CD4-positive, alpha-beta T cell (primary cell): ENCODE measurements at places on chromosomes 6 and 20. TPM values are rescaled to one million over a fixed set of nuclear protein-coding genes. Genes with fewer than 3 reads are reported as not detected.

DNA sequence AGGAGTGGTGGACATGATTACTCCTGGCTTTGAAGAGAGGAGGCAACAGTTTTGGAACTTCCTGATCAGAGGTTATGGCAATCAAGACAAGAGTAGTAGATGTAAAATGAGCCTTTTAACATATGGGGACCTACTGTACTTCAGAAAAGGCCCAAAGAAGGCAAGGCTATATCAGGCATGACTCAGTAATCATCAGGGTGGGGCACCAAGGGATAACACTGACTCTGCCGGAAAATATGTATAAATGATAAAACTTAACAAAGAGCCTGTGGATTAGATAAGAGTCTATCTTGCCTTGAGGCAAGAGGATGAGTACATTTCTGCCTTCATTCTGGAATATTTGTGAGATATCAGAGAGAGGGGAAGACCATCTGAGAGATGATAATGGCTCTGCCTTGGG is 1389.9 kb upstream of the MAP3K7 start:
- H3K27ac ChIP-seq = no peak overlapping the region
- no peaks in the 10 kb centered on the region for H3K36me3 ChIP-seq
- no peak overlapping the region for H3K4me3 ChIP-seq
- H3K27me3 ChIP-seq = no peaks in the 10 kb centered on the region
- H3K4me1 ChIP-seq = no peaks in the 10 kb centered on the region

- DNase-seq = no peak
- H3K4me1 ChIP-seq = no peaks in the 10 kb centered on the region
- H3K27ac ChIP-seq = no peak overlapping the region
- no peaks in the 10 kb centered on the region for H3K36me3 ChIP-seq
- H3K27me3 ChIP-seq = no peaks in the 10 kb centered on the region
Measured at GRCh38 chr6:120077489-120077888, 727.9 kb upstream of the MAN1A1 start.

GRCh38 chr20:45867819-45868176 is 10.4 kb downstream of the ZSWIM3 start:
- H3K27me3 ChIP-seq = no peaks in the 10 kb centered on the region

- H3K4me3 ChIP-seq = no peak overlapping the region
- H3K27me3 ChIP-seq = no peaks in the 10 kb centered on the region
- DNase-seq = no peak
- peaks cover 16% of the 10 kb centered on the region for H3K4me1 ChIP-seq
- no peak overlapping the region for H3K27ac ChIP-seq
Measured at GRCh38 chr6:127811900-127812570, 88.8 kb downstream of the THEMIS start.

DNA sequence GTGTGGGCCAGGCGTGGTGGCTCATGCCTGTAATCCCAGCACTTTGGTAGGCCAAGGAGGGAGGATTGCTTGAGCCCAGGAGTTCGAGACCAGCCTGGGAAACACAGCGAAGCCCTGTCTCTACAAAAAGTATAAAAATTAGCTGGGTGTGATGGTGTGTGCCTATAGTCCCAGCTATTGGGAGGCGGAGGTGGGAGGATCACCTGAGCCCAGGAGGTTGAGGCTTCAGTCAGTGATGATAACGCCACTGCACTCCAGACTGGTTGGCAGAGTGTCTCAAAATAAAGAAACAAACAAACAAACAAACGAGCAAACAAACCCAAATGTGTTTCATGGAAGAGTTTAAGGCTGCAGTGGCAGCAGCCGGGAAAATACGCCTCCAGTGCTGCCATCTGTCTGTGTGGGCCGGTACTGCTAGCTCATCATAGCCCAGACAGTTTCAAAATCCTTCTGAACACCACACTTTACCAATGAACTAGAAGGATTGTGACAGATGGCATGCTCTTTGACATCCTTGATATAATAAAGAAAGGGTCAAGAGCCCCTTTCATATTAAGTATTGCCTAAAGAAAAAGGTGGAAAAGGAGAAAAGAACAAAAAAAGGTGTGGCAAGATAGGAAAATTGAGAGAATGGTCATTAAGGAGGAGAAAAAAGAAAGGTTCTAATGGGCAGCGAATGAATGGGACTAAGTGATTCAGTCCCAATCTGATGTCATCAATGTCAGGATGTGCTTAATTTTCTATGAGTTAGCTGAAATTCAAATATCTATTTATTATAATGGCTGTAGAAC is 298.6 kb downstream of the SYNE1 start:
- H3K27me3 ChIP-seq = no peaks in the 10 kb centered on the region
- peak; percentile 74 for DNase-seq
- H3K27ac ChIP-seq = no peak overlapping the region
- peaks cover 5% of the 10 kb centered on the region for H3K4me1 ChIP-seq
- H3K4me3 ChIP-seq = no peak overlapping the region

GRCh38 chr6:26053992-26054780 is 33.0 kb upstream of the HFE start:
- H3K4me1 ChIP-seq = peaks cover 29% of the 10 kb centered on the region
- H3K36me3 ChIP-seq = no peaks in the 10 kb centered on the region
- peak overlapping the region; percentile 81 for H3K27ac ChIP-seq
- DNase-seq = no peak
- no peaks in the 10 kb centered on the region for H3K27me3 ChIP-seq

- no peak for DNase-seq
- no peaks in the 10 kb centered on the region for H3K4me1 ChIP-seq
- H3K4me3 ChIP-seq = no peak overlapping the region
Measured at GRCh38 chr6:38064431-38064830, 244.9 kb downstream of the ZFAND3 start.

DNA sequence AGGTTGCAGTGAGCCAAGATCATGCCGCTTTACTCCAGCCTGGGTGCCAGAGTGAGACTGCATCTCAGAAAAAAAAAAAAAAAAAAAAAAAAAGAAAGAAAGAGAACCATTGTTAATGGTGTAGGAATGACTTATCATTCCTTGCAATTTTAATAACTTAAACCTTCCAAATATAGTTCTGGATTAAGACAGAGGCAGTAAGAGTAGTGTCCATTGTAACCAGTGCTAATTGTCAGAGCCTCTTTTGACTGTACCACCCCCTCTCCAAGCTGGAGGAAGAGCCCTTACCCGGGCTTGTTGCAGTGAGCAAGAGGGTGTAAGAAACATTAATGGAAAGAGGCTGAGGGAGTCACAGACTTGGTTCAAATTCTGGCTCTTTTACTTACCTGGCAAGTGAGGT is 53.8 kb downstream of the SASH1 start:
- H3K27ac ChIP-seq = no peak overlapping the region
- H3K36me3 ChIP-seq = no peaks in the 10 kb centered on the region
- no peaks in the 10 kb centered on the region for H3K4me1 ChIP-seq
- no peak overlapping the region for H3K4me3 ChIP-seq
- H3K27me3 ChIP-seq = no peaks in the 10 kb centered on the region

DNA sequence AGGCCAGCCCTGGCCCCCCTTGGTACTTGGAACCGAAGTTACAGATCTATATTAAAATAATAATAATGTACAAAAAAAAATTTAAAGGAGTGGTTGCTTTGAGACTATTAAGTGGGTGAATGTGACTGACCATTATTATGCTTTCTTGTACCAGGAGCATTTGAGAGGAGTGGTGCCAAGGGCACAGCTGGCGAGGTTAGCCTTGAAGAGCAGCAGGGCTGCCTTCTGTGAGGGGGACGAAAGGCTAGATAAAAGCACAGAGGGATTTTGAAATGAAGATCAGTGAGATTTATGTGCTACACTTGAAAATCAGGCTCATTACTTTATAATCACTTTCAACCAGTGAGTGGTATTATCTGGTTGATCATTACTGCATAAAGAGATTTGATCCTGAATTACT is 48.6 kb downstream of the FIG4 start:
- peaks cover 36% of the 10 kb centered on the region for H3K36me3 ChIP-seq
- no peaks in the 10 kb centered on the region for H3K27me3 ChIP-seq
- no peaks in the 10 kb centered on the region for H3K4me1 ChIP-seq
- no peak overlapping the region for H3K4me3 ChIP-seq

DNA sequence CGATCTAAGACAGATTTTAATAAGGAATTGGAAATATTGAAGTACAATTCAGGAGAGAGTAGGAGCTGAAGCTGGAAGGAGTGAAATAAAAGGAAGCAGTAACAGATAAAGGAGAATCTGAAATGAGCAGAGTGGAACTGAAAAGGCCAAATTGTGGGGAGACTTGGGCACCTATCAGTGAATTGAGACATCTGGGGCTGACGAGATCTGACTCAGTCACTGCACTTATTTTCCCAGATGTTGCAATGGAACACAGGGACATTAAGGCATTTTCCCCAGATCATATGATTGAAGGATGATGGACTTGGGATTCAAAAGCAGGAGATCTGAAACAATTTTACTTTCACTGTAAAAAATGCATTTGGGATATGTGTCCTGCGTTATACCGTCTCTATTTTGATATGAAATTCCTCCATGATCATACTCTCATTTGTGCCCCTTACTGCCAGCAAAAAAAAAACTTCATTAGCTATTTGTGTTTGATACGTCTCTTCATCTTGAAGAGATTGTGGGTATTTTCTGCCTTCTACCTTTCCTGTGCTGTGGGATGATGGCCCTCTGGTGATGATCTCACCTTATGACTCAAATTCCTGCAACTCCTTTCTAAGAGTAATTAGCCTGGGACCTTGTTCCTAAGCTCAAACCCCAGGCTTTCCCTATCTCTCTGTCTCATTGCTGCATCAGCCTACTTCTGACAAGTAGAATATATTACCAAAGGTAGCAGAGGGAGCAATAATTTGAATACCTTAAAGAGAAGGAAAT is 278.5 kb upstream of the MAN1A1 start:
- H3K27me3 ChIP-seq = no peaks in the 10 kb centered on the region
- no peaks in the 10 kb centered on the region for H3K4me1 ChIP-seq
- no peaks in the 10 kb centered on the region for H3K36me3 ChIP-seq
- H3K27ac ChIP-seq = no peak overlapping the region

- no peak for DNase-seq
- no peak overlapping the region for H3K27ac ChIP-seq
- H3K36me3 ChIP-seq = no peaks in the 10 kb centered on the region
- H3K27me3 ChIP-seq = no peaks in the 10 kb centered on the region
Measured at GRCh38 chr6:23414051-23414445, 712.0 kb upstream of the NRSN1 start.

GRCh38 chr6:6878887-6879585 is 228.7 kb upstream of the RREB1 start:
- no peak overlapping the region for H3K27ac ChIP-seq
- H3K36me3 ChIP-seq = no peaks in the 10 kb centered on the region
- no peak overlapping the region for H3K4me3 ChIP-seq

DNA sequence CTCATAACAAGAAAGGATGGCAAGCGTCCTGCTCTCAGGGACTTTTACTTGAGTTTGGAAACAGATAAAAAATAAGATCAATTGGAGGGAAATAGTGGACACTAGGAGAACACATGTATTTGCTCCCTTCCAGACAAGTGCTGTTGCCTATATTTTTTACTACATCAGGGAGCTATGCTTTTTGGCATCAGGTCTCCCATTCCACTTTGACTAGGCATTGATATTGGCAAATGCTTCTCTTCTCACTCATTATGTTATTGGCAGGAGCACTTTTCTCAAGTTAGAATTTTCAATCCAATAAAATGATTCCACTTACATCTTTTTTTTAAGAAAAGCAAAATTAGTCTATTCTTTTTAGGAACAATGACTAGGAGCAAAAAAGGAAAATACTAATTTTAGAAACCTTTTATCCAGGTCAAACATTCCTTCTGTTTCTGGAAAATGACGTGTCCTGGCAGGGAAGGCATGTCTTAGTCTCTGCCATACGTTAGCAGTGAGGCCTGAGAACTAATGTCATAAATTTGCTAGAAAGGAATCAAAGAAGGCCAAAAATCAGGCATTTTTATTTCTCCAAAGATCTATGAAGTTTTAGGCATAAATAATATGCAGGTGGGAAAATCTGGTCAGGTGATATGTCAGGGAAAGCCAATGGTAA is 21.4 kb downstream of the BCAS1 start:
- no peaks in the 10 kb centered on the region for H3K27me3 ChIP-seq
- H3K4me3 ChIP-seq = no peak overlapping the region
- no peak overlapping the region for H3K27ac ChIP-seq
- no peaks in the 10 kb centered on the region for H3K4me1 ChIP-seq
- H3K36me3 ChIP-seq = no peaks in the 10 kb centered on the region

GRCh38 chr20:46979603-46980241 is 85.1 kb downstream of the EYA2 start:
- no peak overlapping the region for H3K4me3 ChIP-seq
- H3K27ac ChIP-seq = no peak overlapping the region
- H3K36me3 ChIP-seq = no peaks in the 10 kb centered on the region
- H3K4me1 ChIP-seq = no peaks in the 10 kb centered on the region
- DNase-seq = no peak
- peaks cover 10% of the 10 kb centered on the region for H3K27me3 ChIP-seq

- peak overlapping the region; percentile 12 for H3K4me3 ChIP-seq
- H3K4me1 ChIP-seq = peaks cover 59% of the 10 kb centered on the region
- peak overlapping the region; percentile 19 for H3K27ac ChIP-seq
- no peaks in the 10 kb centered on the region for H3K36me3 ChIP-seq
Measured at GRCh38 chr6:42378536-42378935, 73.2 kb downstream of the TRERF1 start.

GRCh38 chr20:36331209-36331608 is 25.1 kb downstream of the DLGAP4 start:
- no peaks in the 10 kb centered on the region for H3K36me3 ChIP-seq
- H3K4me3 ChIP-seq = no peak overlapping the region
- H3K4me1 ChIP-seq = no peaks in the 10 kb centered on the region
- no peak overlapping the region for H3K27ac ChIP-seq
- H3K27me3 ChIP-seq = peaks cover 31% of the 10 kb centered on the region

- no peak for DNase-seq
- H3K36me3 ChIP-seq = peaks cover 18% of the 10 kb centered on the region
- no peak overlapping the region for H3K4me3 ChIP-seq
- H3K27me3 ChIP-seq = no peaks in the 10 kb centered on the region
- H3K4me1 ChIP-seq = peaks cover 19% of the 10 kb centered on the region
Measured at GRCh38 chr6:36871686-36872085, 2.9 kb downstream of the PPIL1 start.

DACT2 gene
- not detected for total RNA-seq

AVP gene
- total RNA-seq = 0.47 TPM

HLA-DPA1 gene
- total RNA-seq = 19.4 TPM

ZC2HC1B gene
- not detected for total RNA-seq

IDH3B gene
- 171 TPM for total RNA-seq
